ENCODE measurements at places on chromosomes 1 and 21.

GRCh38 chr1:227901239-227901905 is 46.4 kb downstream of the WNT9A start:
- DNase-seq, result no peak

DNA sequence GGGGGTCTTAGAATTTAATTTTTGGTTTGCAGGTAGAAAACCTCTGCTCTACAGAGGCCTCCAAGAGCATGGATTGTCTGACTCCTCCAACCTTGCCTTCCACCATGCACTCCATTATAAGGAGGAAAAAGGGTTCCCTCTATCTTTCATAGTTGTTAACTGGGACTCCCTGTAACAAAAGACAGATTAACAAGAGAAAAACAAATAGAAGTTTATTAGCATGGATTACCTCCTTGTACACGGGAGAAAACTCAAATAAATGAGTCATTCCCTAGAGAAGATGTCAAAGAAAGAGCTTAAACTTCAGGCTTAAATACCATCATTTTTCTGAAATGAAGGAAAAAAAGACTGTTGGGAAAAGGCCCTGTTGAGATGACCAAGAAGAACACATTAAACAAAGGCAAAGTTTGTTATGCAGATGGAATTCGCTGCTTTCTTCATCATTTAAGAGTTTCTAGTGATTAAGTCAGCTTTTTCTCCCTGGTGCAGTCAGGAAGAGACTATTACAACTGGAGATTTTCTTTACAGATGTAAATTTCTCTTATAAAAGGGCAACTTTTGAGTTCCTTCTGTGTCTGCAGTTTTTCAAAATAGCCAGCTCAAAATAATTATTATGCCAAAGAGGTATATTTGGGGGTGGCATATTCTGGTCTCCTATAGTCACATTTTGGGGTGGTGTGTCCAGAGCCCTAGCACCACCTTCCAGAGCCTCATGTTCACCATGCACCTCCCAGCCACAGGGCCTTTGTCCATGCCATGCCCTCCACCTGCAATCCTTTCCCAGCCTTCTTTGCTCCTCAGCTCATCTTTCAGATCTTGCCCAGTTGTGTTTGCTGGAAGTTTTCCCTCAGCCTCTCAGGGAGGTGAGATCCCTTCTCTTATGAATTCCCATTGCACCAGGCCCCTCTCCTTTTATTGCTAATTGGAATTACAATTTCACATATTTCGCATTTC is 63.1 kb upstream of the KLHDC7A start:
- DNase-seq, result no peak

DNA sequence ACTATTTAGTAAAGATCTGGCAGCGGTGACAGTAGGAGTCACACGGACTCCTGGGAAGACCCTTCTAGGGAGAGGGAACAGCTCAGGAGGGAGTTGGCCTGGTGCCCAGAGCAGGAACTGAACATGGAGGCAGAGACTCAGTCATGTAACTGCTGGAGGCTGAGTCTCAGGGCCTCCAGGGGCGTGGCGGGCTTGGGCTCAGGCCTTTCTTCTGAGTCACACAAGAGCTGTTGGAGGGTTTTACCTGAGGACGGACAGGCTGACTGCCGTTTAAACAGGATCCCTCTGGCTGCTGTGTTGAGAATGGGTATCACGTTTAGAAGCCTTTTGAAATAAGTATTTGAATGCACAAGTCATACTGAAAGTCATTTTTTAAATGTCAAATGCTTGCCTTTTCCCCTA is 7.2 kb upstream of the ETS2 start:
- no peak for DNase-seq

GRCh38 chr1:246506367-246506673 is 759 bp downstream of the SMYD3 start:
- DNase-seq, result no peak

DNA sequence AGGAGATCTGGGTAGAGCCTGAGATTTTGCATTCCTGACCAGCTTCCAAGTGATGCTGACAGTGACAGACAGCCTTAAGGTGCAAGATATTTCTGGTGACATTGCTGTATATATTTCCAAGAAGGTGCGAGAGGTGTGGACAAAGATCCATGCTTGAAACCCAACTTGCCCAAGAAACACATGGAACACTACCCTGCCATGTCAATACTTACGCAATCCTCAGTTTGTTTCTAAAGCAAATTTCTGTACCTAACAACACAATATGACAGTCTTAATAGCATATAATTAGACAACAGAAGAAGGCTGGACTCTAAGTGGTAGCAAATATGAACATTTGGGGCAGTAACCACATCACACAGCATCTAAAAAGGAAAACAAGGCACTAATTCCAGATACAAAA is 260.4 kb downstream of the DSCAM start:
- DNase-seq, result no peak

GRCh38 chr21:34814529-34814951 is 145.7 kb downstream of the CLIC6 start:
- no peak for DNase-seq

GRCh38 chr1:111140680-111140967 is 601 bp downstream of the CEPT1 start:
- DNase-seq, result no peak

GRCh38 chr1:30764939-30765555 is 7.5 kb upstream of the LAPTM5 start:
- no peak for DNase-seq

GRCh38 chr1:228240411-228241240 is 32.8 kb downstream of the OBSCN start:
- DNase-seq, result no peak

- no peak for DNase-seq
Measured at GRCh38 chr1:207612762-207613161, 32.2 kb upstream of the CR1L start.

DNA sequence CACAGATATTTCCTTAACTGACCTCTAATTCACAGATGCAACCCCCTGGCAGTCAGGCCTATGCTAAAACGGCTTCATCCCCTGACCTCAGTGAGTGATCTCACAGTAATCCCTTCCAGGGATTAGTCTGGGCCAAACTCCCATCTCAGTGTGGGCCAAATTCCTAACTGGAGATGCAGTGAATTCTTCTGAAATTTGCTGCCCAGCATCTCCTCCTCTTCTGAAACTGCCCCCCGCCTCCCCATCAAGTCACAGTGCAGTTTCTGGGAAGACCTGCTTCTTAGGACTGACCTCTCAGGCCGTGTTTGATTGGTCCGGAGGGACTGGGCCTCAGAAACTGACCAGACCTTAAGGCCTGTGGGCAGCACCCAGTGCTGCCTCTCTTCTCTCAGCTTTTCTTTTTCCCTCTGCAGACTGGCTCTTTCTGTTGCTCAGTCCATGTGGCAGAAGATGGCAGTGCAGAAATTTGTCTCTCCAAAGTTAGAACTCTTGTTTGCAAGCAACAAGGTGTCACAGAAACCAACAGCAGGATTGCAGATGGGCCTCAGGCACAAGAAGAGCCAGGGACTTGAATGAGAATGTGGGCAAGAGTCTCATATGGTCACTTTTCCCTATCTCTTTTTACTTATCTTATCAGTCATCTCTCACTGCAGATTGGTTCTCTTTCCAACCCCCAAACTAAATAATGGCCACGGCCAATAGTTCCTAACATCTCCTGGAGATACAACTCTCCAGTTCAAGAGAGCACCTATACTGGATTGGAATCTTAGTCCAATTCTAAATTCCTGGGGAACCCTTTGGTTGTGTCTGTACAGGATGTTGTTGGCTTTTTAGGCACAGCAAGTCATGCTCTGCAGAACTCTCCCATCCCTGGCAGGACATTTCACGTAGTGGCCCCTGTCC is 95.5 kb upstream of the RALGPS2 start:
- no peak for DNase-seq

All from stimulated activated CD8-positive, alpha-beta memory T cell treated with anti-CD3 and anti-CD28 coated beads, Interleukin-2, amount 100 ng/mL, for 1 hour (primary cell).